Fibroblast of the conjunctiva (primary cell): ENCODE measurements at places on chromosomes 3 and 15.

DNA sequence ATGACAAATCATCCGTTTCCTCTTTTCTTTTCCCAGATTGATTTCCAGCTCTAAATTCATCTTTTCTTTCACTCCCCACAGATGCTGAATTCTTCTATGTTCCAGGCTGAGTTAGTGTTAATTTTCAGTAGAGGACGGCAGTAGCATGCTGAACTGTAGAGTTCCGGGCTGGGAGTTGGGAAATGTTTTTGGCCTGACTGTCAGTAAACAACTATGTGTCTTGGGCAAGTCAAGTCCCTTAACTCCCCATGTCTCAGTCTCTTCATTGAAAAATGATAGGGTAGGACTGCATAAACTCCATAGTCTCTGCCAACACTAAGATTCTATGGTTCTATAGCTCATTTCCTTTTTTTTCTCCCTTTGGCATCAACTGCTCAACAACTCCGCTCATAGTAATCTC lies 333.9 kb downstream of the TIGIT start:
- DNase-seq = peak; percentile 63

GRCh38 chr3:184227481-184227935 lies 1.9 kb upstream of the VWA5B2 start:
- DNase-seq = no peak

- DNase-seq = no peak
Observed at GRCh38 chr15:85913461-85913860, 118.7 kb upstream of the KLHL25 start.

- no peak for DNase-seq
Observed at GRCh38 chr3:36455406-36455805, 75.1 kb downstream of the STAC start.

- DNase-seq = no peak
Observed at GRCh38 chr3:195033531-195034091, 237.3 kb downstream of the XXYLT1 start.

- DNase-seq = no peak
Observed at GRCh38 chr3:155876037-155876436, 5.6 kb downstream of the GMPS start.

DNA sequence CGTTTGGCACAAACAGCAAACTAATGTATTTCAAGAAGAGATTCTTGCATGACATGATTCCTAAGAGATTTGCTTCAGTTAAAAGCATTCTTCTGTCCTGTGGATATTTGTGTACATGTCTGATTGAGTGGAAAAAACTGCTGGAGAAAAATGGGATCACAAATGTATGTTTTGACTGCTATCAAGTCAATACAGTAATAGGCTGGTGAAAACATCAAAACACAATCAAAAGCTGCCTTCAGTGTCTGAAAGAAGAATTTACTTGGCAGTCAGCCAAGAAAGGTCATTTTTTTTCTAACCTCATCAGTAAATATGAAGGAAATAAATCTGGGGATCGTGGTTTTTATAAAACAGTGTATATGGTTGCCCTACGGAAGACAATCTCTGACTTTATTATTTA lies 1214.8 kb downstream of the NSUN3 start:
- no peak for DNase-seq

GRCh38 chr15:48086576-48086975 lies 34.2 kb upstream of the SLC24A5 start:
- peak; percentile 6 for DNase-seq

GRCh38 chr3:188208516-188208981 lies 54.6 kb downstream of the LPP start:
- DNase-seq = no peak

GRCh38 chr3:196197524-196197923 lies 13.7 kb downstream of the ZDHHC19 start:
- no peak for DNase-seq

- DNase-seq = no peak
Observed at GRCh38 chr15:94701281-94701985, 470.1 kb downstream of the MCTP2 start.

GRCh38 chr15:56495533-56495932 lies 30.6 kb upstream of the MNS1 start:
- DNase-seq = no peak

- DNase-seq = no peak
Observed at GRCh38 chr15:46088486-46089445, 453.9 kb downstream of the SQOR start.

- DNase-seq = no peak
Observed at GRCh38 chr3:49022688-49023171, 809 bp downstream of the NDUFAF3 start.

- no peak for DNase-seq
Observed at GRCh38 chr3:76307556-76307955, 522.2 kb upstream of the ZNF717 start.

DNA sequence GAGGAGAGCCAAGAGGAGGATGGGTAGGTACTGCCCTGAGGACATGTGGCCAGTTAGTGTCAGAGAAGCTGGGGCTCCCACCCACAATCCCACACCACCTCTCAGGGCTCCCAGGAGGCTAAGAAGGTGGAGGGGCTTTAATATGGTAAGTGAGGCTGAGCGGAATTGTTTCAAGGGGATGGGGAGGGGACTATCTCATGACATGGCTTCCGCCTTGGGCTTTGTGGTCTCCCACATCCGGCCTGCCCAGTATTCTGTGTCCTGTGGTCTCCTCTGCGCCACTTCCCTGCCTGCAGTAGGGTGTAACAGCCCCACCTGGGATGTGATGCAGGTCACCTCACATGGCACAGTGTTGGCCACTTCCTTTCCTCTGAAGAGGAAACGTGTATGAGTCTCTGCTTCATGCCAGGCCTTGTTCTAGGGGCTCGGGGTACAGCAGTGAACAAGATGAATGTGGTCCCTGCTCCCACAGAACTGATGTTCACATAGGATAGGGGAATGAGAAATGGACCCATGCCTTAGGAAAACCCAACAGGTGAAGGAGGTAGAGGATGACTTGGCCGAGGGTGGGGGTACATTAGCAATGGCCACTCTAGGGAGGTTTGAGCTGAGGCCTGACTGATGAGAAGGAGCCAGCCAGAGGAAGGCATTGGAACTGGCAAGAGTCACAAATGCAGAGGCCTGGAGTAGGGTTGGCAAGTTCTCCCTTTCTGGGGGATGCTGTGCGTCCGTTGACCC lies 3.2 kb downstream of the NEIL1 start:
- DNase-seq = no peak

DNA sequence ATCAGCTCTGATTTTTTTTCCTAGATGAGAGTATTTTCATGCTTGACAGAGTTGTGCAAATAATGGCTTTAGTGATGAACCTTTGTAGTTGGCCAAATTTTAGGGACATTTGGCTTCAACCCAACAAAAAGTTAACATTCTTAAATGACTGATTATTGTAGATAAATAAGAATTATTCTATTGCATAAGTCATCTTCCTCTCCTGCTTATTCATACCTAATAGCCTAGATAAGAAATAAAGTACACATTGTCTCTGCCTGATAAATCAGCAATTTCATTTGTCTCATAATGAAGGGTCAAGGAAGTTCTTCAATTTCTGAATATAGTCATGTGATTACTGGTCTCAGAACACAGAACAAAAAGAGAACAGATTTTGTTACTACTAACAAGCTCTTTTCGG lies 428.9 kb upstream of the IL12A start:
- no peak for DNase-seq

GRCh38 chr15:69311319-69311721 lies 12.6 kb downstream of the PAQR5 start:
- DNase-seq = no peak

- no peak for DNase-seq
Observed at GRCh38 chr15:58490888-58491473, 59.2 kb downstream of the LIPC start.

- DNase-seq = peak; percentile 22
Observed at GRCh38 chr3:88957711-88958439, 149.5 kb upstream of the EPHA3 start.

- no peak for DNase-seq
Observed at GRCh38 chr3:46586738-46587246, 20.7 kb upstream of the LRRC2 start.

DNA sequence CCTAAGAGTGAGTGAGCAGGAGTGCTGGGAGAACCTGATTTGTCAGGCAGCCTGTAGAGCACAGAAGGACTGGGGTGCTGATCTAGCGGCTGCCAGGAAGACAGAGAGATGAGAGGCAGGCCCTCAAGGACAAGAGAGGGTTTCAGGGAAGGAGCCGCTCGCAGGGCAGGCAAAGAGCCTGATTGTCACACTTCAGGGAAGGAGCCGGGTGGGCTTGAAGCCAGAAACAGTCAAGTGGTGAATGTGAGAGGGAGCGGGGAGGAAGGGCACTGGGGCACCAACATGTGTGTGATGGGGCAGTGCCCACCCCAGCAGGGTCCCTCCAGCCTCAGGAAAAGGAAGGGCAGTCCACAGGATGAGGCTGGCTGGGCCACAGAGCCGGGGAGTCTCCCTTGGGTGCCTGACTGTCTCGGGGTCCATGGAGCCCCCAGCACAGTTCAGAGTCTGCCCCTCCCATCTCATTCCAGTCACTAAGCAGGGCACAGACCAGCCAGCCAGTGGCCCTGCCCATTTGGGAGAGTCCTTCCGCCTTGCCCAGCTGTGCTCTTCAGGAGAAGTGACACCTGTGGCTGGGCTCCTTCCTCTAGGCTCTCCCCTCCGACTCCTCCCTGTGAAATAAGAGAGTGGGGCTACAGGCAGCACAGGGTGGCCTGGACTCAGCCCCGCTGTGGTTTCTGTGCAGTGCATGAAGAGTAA lies 148.6 kb downstream of the RAB11A start:
- DNase-seq = no peak

GRCh38 chr3:132211896-132212295 lies 105.3 kb upstream of the ACP3 start:
- no peak for DNase-seq

GRCh38 chr3:135487261-135487660 lies 478.3 kb upstream of the PPP2R3A start:
- DNase-seq = no peak

GRCh38 chr3:37445163-37445562 lies 270.8 kb upstream of the LRRFIP2 start:
- DNase-seq = no peak

GRCh38 chr3:58023531-58023930 lies 15.3 kb downstream of the FLNB start:
- DNase-seq = no peak

DNA sequence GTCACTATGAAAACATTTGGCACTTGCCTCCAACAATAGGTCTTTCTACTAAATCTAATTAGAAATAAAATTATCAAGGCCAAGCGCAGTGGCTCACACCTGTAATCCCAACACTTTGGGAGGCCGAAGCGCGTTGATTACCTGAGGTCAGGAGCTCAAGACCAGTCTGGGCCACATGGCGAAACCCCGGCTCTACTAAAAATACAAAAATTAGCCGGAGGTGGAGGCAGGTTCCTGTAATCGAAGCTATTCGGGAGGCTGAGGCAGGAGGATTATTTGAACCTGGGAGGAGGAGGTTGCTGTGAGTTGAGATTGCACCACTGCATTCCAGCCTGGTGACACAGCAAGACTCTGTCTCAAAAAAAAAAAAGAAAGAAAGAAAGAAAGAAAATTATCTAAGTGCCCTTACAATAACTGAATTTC lies 1.6 kb upstream of the PLD1 start:
- DNase-seq = peak; percentile 61

- DNase-seq = peak; percentile 59
Observed at GRCh38 chr15:70488002-70488605, 275.3 kb downstream of the UACA start.

DNA sequence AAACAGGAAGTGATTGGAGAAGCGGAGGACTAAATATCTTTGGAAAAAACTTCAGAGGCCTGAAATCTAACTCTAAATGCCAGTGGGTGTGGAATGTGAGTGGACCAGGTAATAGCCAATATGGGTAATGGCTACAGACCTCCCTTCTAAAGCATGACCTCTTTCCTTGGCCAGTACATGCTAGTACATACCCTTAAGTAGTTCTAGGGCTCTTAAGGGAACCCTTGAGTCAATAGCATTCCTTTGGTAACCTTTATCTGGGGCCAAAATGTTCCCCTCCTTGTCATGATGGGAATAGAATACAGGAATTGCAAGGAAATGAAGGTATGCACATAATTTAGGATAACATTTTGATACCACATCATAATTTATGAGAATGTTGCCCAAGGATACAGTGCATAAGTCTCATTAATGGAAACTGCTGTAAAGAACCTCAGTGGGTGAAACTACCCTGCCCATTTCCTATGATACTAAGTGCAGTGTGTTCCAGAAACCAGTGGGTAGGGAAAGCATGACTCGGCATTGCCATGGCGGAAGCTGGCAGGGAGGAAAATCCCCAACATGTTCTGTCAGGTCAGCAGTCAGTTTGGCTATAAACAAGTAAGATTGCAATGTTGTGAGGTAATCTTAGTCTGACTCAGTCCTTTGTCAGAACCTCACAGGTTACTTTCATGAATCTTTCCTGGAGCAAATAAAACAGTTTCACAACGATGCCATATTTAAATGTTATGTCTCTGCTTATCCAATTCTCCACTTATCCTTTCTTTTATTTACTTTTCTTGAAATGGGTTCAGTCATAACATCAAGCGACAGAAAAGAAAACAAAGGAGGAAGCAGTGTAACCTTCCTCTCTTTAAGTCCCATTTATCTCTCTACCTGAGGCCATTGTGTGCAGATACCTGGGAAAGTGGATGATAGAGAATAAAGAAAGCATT lies 23.5 kb upstream of the RAP2B start:
- peak; percentile 76 for DNase-seq

DNA sequence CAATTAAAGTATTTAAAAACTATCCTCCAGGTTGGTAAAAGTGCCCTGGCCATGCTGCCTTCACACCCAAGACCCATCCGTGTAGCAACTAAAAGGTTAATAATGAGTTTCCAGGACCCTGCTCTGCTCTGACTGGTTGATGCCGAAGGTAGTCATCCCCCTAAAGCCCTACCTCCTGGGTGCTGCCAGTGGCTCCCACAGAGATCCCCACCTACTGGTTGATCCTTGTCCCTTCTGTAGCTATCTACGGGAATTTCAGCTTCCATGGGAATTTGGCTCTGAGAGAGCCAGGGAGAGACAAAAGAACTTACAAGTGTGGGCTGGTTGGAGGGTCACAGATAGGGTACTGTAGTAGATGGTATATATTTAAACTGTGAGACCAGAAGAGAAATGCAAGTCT lies 110.6 kb upstream of the NANOGP8 start:
- DNase-seq = no peak

GRCh38 chr3:89533275-89533674 lies 425.9 kb downstream of the EPHA3 start:
- DNase-seq = no peak

DNA sequence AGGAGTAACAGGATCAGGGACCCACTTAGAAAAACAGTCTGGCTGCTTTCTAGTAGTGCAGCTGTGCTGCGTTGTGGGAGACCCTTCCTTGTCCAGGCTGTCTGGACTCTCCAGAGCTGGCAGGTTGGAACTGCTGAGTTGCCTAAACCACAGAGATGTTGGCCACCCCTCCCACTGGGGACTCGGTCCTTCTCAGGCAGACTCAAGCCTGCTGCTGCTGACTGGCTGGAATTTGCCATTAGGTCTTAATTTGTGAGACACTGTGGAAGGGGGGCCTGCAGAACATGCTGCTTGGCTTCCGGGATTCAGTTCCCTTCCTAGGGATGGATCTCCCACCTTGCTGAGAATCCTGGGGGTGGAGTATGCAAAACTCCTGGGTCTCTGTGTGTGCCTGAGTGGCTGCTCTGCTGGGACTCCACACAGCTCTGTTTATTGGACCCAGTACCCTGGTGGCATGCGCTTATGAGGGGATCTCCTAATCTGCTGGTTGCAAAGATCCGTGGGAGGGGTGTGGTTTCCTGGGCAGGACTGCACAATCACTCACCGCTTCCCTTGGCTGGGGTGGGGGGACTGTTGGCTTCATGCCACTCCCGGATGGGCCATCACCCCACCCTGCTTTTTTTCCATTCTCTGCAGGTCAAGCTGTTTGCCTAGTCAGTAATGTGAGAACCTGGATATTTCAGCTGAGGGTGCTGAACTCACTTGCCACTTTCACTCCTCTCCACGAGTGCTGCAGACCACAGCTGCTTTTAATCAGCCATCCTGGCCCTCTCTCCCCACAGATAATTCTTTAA lies 150.5 kb downstream of the CFAP20DC start:
- peak; percentile 9 for DNase-seq
